GM12892 (cell line): ENCODE measurements at places on chromosomes 5 and 9.

DNA sequence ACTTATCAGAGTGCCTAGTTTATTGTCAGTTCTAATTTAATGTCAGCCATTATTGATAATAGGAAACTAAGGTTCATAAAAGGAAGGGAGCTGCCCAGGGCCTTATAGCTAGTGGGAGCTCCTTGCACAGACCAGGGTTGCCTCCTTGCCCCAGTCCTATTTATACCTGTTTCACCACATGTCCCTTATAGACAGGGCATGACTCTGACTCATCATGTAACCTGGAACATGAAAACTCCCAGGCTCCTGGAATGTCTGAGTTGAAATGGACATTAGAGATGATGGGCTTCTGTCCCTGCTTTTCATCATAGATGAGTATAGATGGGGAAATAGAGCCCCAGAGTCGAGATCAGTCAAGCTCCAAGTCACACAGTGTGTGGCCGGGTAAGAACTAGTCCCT, 21.1 kb downstream of the FAT2 start:
- DNase-seq, result no peak

DNA sequence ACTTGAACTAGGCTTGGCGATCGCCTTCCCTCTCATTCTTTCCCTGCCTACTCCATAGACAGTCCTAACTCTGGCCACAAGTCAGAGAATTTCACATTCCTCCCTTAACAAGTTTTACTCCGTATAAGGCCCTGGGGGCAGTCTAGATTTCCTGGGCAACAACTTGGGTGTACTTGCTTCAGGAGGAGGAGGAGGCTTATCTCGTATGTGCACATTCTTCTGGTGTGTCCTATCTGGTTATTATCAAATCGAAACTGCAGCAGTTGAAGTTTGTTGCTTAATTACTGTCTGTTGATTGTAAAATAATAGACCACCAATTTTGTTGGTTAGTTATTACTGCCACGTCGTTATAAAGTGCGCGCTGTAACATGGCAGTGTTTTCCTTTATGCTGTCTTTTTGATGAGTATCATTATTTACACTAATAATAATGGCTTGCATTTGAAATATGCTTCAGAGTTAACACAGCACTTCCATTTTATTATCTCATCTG, 42.0 kb downstream of the PIP5K1B start:
- no peak for DNase-seq

DNA sequence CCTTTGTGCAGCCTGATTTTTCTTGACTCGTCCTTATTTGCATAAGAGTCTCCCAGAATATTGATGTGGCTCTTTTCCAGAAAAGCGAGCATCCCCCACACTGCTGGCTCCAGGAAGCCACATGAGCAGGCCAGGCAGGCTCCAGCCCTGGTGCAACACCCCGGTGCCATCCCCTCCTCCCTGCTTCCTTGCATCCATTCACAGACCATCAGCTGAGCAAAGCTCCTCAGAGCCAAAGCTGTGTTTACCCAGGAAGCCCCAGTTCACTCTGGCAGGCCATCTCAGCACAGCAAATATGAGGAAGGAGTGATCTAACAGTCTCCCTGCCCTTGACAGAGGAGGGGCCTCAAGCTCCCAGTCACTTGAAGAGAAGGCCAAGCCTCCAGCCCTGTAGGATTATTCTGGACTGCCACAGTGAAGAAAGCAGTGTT, 34.4 kb downstream of the INSYN2B start:
- DNase-seq, result no peak

DNA sequence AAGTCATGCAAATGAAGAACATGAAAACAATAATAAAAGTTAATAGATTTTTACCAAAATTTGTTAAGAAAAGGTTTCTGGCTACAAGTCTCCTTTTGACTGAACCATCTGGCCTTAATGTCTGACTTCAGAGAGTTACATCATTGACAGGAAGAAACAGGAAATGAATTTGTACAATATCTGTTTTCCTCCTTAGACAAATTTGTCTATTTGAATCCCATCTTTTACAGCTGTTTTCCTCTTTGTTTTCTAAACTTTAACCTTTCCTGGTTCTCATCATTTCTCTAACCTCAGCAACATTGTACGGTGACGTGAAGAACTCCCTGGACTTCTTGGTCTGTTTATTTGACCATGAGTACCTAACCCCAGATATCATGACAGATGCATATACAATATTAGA, 567.5 kb upstream of the RIOK2 start:
- no peak for DNase-seq

- peak; percentile 53 for DNase-seq
Measured at GRCh38 chr5:181198905-181199519, 6.0 kb downstream of the TRIM7 start.
